ENCODE measurements at places on chromosomes 4 and X.

DNA sequence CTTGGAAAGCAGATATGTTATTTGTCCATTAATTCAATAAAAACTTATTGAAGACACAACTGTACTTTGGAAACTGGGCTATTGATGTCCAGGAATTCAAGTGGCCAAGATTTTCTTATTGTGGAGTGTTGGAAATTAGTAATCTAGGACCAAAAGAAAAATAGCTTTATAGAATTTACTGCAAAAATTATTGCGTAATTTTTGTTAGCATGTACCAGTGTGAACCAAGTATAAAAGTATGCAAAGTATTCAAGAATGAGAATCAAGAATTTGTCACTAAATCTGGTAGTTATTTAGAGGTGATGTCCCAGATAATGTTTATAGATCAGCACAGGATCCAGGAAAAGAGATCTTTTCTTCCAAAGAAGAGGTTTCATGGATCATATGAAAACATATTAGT is 468.9 kb upstream of the CTSO start:
- DNase-seq: no peak

- DNase-seq: no peak
Observed at GRCh38 chr4:3612281-3612680, 80.1 kb upstream of the LRPAP1 start.

GRCh38 chr4:19729886-19730651 is 521.6 kb upstream of the SLIT2 start:
- no peak for DNase-seq

GRCh38 chr4:957581-958313 is 15.6 kb downstream of the DGKQ start:
- no peak for DNase-seq

DNA sequence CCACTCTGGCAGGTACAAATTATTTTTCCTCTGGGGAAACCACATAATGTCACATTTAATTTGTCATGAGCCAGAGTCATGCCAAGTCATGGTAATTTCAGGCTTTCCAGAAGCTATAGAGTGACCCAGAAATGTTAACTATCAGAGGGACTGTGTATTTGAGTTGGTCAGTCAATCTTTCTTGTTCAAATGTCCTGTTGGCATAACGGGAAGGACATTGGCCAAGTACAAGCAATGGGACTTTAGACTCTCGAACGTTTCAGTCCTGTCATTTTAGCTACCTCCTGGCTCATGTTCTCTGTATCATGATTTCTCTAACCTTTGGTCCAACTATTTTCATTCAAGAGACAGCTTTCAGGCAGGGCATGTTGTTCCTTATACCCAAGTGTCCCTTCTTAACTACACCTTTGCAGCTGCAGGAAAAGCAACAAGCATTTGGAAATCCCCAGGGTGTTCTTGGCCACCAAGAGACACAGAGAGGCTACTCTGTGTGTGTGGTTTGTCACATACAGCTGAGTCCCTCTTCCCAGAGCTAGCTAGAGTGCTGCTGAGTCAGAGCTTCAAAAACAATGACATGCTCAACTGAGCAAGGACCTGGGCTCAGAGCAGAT is 142.6 kb downstream of the EGF start:
- DNase-seq: no peak

- DNase-seq: no peak
Observed at GRCh38 chrX:139691493-139691842, 16.5 kb downstream of the MCF2 start.
